GM18507 (cell line): ENCODE measurements at places on chromosomes 5 and 9.

GRCh38 chr5:38853753-38854470 lies 8.1 kb downstream of the OSMR start:
- no peak for DNase-seq

GRCh38 chr5:167244583-167244982 lies 1046.9 kb upstream of the WWC1 start:
- DNase-seq, result no peak

DNA sequence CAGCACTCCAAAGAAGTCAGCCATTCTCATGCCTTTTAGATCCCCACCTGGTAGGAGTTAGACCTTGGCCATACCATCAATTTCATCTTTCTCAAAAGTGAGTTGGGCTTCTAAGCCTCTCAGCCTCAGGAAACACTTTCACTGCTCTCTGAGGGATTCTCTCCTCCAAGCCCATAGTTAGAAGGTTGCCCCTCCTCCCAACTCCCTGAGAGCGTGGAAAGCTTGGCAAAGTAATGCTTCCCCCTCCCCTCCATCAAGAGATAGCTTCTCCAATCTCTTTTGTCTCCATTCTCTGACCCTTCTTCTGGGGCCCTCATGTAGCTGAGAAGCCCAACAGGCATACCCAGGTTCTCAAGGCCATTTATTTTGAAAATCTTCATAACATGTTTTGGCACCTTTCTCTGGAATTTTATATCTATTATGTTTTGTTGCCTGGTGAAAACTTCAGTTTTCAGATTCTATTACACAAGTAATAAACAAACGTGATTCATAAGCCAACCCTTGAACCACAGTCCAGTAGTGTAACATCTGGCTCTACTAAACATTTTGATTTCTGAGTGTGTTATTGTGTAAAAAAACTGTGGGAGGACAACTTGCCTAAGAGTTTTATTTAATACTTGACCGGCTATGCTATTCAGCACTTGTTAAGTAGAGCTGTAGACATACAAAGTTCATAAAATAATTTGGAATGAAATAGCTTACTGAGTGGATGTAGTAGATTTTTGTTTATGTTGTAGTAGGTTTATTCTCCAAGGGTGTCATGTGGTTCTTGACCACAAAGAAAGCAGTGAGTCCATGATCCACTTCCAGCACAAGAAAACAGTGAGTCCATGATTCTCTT lies 17.1 kb downstream of the LVRN start:
- DNase-seq, result no peak

GRCh38 chr9:99363509-99363908 lies 141.4 kb downstream of the SEC61B start:
- DNase-seq, result no peak

DNA sequence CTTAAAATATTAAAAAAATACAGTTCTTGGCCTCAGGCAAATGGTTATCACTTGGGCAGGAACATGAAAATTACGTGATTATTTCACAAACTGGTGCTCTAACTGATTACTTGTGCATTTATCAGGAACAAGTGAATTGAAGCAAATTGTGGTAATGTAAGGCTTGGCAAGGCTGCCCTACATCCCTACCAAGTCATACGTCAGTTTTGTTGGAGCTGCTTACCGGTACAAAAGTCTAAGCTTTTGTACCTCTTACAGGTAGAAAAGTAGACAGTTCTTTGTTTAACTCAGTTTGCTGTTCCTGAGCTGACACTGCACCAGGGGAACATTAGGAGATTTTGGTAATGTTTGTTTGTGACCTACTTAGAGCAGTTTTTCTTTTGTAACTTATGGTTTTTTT lies 2.2 kb downstream of the G3BP1 start:
- DNase-seq, result no peak

GRCh38 chr5:113181853-113182490 lies 205.4 kb downstream of the DCP2 start:
- DNase-seq, result no peak

- DNase-seq, result no peak
Measured at GRCh38 chr5:77077829-77078176, 9.3 kb downstream of the ZBED3 start.

GRCh38 chr9:14340219-14340873 lies 26.4 kb upstream of the NFIB start:
- no peak for DNase-seq

DNA sequence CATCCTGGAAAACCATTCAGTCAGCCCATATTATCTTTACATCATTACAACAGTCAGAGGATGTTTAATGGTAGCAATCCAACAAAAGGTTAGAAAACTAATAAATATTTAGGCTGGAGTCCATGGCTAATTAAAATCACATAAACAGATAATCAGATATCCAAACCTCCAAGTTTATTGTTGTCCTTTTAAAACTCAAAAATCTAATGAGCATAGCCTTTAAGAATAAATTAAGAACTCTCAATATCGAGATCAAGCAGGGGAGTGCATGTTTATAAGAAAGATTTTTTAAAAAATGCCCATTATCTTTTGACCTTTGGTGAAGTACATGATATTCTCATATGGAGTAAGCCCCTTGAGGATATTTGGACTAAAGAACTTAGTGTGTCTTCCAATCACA lies 842.9 kb upstream of the SEMA6A start:
- DNase-seq, result no peak
